Colonic mucosa (tissue), 4 donors: ENCODE measurements at places on chromosomes 13 and 19.

DNA sequence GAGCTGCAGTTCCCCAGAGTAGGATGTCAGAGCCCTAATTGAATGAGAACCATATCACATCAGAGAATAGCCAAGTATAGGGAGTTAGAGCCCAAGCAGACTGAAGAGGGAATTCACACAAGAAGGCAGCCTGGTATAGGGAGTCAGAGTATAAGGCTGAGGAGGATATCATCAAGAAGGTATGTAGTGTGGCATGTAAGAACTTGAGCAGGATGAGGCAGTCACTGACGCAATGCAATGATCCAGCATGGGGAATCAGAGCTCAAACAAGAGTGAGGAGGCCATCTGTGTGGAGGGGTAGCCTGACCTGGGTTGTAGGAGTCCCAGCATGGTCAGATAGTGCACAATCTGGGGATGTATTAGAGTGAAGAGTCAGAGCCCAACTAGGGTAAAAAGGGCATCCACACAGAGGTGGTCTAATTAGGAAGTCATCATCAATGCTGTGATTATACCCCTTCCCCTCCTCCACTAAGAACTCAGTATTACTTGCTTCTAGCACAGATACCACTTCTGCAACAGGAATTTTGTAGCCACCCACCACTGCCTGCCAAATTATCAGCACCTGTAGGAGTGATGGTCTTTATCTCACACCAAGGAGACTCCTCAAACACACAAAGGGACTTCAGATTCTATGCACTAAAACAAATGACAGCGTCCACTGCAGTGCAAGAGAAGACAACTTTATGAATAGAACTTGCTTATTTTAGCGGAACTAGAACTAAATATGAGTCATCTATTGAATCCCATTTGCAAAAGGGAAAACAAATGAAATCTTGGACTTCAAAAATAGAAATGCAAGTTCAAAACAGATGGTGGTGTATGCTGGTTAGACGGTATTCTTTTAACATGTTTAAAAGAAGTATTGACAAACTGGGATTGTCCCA is 107.2 kb downstream of the FNDC3A start:
- DNase-seq: no peak

- DNase-seq: no peak
Observed at GRCh38 chr19:30662211-30662861, 290.2 kb downstream of the ZNF536 start.

DNA sequence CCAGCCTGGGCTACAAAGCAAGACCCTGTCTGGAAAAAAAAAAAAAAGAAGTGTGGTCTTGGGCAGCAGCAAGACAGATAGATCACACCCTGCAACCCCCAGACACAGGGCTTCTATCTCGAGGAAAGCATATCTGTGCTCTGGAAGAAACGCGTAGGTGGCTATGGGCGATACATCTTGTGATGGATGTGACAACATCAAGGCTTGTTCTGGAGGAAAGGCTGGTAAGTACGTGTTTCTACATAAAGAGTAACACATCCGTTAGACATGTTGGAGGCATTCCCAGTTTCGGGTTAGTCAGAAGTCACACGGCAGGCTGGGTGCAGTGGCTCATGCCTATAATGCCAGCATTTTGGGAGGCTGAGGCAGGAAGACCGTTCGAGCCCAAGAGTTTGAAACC is 6.6 kb upstream of the DHDH start:
- DNase-seq: peak; percentile 42

DNA sequence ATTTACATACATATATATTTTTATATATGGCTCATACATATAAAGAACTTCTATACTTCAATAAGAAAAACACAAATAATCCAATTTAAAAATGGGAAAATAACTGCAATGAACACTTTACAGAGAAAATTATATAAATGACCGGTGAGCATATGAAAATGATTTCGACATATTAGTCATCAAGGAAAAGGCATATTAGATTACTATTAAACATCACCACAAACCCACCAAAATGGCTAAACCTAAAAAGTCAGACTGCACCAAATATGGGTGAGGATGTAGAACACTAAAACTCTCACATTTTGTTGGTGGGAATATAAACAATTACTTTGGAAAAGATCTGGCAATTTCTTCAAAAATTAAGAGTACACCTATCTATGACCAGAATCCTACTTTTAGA is 316.2 kb downstream of the ENOX1 start:
- no peak for DNase-seq

DNA sequence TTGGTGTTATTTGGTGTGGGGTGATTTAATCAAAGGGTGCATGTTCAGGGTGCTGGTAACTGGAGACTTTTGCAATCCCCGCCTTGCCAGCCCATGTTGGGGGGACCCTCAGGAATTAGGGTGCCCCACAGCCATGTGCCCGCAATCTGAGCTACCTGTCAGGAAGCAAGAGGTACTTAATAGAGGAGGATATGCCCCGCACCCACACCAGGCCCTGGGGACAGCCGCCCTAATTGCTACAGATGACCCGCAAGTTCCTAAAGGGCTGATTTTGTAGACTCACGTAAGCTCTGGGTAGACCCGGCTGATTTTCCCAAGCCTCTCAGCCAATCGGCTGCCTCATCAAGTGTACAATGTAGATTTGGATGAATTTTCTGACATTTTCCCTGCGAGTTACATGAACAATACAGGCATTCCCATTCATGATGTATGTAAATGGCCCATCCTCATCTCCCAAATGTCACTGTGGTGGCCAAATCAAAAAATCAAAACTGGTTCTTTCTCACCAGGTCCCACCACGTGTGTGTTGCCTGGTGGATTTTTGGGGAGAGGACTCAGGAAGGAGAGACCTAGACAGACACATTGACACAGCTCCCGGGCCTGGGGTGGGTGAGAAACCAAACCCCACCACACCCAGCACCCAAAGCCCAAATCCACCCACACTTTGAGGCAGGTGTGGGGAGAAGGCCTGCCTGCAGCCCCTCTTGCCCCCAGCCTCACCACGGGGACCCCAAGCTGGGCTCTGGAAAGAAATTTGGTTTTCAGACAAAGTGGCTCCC is 119.2 kb upstream of the SPACA7 start:
- DNase-seq: no peak
